ENCODE measurements at places on chromosomes 4 and X.

DNA sequence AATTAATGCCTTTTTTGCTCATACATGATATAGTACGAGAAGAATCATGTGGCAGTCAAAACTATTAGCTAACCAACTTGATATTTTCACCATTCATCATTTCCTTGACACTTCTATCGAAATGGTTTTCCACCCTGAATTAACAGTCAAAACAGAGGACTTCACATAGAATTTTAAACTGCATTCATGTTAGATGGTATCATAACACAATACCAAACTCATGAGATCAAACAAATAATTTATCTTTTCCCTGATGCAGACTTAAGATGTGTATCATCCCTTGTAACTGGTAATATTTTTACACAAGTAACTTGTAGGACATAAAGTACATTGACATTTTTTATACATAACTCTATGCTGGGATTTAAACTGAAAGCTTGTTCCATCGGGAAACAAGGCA, 18.2 kb upstream of the ANTXR2 start:
- DNase-seq: no peak

- DNase-seq: no peak
Measured at GRCh38 chr4:26765515-26765914, 95.1 kb upstream of the STIM2 start.

GRCh38 chr4:90458576-90458975, 331.4 kb downstream of the CCSER1 start:
- DNase-seq: no peak

DNA sequence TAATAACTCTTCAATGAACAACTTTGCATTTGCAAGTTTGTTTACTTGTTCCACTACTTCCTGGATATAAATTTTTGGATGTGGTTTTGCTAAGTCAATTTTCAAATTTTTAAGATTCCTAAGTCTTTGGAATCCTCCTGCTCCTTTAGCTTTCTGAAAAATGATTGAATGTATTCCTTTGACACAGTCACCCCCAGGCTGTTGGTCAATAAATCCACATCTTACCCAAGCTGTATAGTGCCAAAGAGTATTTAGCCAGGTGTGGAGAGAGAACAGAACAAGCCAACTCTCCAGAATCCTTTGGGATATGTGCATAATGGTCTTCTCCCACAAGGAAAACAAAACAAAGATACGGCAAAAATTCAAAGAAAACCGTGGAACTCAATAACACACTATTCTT, 56.9 kb upstream of the INTU start:
- DNase-seq: no peak

DNA sequence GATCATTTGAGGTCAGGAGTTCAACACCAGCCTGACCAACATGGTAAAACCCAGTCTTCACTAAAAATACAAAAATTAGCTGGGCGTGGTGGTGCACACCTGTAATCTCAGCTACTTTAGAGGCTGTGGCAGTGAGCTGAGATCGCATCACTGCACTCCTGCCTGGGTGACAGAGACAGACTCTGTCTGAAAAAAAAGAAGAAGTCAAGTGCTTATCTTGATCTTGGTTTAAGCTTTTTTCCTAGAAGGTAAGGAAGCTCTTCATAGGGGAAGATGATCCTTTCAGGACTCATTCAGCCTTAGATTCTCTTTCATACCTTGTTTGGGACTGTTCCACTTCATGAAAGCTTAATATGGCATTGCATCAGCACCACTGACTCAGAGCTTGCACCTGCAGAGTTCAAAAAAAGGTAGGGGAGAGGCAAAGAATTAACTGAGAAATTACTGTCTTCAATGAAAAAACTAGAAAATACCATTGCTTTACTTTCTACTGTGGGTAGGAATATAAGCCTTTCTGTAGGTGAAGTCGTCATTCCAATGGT, 70.8 kb upstream of the EPGN start:
- no peak for DNase-seq

DNA sequence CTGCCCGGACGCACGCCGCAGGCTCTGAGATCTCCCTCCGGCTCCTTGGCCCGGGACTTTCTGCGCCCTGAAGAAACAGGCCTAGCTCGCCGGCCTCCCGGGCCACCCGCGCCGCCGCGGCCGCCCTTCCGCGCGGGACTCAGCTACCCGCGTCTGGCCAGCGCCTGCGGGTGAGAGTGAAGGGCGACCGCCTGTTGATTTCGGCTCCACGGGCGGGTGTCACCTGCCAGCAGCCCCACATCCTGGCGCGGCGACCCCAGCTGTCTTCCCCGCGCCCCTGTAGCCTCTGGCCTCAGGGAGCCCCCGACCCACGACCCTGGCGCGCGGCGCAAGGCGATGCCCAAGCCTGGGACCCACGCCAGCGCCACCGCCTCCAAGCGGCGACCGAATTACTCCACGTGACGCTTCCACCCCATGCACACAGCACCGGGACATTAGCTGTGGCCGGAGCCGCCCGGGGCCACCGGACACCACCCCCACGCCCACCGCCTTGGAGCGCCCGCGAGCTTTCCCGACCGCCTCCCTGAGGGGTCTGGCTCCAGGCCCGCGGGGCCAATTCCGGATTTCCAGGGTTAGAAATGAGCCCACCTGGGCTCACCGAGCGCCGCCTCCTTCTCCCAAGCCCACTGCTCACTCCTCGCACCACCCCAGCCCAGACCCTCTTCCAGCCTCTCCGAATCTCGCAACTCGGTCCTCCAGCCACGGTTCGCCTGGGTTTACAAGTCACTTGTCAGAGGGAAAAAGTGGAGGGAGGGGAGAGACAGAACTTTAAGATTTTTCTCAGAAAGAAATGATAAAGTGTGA, 10.2 kb downstream of the ARX start:
- DNase-seq: no peak

GRCh38 chr4:109614466-109614865, 54.4 kb downstream of the MCUB start:
- no peak for DNase-seq

- no peak for DNase-seq
Measured at GRCh38 chr4:147740176-147740575, 8.3 kb downstream of the ARHGAP10 start.

- DNase-seq: no peak
Measured at GRCh38 chr4:129043523-129043922, 49.8 kb downstream of the SCLT1 start.

- no peak for DNase-seq
Measured at GRCh38 chr4:20356565-20356964, 104.9 kb downstream of the SLIT2 start.

DNA sequence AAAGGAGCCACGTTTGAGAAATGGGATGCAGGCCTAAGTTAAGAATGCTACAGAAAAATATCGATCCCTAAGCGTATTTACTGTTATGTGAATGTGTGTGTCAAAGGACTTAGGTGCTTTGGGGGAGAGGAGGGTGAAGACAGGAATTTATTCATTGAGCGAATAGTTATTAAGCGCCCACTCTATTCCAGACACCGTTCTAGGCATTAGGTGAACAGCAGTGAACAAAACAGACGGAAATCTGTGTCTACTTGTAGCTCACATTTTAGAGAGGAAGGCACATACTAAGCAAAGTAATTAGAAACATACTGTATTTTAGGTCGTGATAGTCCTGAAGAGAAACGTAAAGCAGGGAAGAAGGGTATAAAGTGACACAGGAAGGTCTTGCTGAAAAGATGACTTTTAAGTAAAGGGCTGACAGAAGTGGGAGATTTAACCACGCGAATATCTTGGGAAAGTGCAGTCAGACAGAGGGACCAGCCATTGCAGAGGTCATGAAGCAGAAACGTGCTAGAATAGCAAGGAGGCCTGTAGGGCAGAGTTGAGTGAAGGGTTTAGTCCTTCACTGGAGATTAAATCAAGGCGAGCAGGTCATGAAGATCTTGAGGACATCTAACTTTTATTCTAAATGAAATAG, 541 bp downstream of the AIMP1 start:
- no peak for DNase-seq

DNA sequence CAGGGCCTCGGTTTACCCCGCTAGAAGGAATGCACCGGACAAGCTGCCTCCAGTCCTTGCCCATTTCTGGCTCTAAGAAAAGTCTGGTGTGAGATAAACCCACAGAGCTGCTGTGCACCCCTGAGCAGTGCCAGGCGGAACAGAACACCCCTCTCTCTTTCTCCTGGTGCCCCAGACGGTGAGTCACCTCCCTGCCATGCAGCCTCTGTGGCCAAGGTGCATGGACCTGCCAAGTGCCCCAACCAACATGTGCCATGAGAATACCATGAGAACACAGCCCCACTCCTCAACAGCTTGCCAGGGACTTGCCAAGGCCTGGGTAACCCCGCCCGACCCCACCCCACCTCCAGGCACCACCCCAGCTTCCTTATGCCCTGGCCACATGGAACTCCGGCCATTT, 47.7 kb upstream of the MAN2B2 start:
- no peak for DNase-seq

GRCh38 chr4:181962321-181962720, 280.9 kb upstream of the TENM3 start:
- DNase-seq: no peak

DNA sequence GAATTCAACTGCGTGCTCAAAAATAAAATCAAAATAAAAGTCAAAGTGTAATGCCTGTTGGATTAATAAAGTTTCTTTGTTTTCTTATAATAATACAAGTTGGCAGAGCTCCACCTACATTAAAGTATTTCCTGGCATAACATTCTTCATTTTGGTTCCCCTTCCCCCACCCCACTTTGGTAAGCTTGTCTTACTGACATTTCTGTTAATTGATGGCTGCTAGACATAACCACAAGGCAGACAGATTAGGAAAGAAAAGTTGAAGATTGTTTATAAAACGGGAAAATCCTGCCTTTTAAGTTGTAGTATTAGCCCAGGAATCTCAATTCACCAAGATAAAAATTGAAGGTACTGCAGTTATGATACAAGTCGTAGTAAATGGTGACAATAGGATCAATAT, 246.5 kb upstream of the RPS6KA3 start:
- DNase-seq: no peak

DNA sequence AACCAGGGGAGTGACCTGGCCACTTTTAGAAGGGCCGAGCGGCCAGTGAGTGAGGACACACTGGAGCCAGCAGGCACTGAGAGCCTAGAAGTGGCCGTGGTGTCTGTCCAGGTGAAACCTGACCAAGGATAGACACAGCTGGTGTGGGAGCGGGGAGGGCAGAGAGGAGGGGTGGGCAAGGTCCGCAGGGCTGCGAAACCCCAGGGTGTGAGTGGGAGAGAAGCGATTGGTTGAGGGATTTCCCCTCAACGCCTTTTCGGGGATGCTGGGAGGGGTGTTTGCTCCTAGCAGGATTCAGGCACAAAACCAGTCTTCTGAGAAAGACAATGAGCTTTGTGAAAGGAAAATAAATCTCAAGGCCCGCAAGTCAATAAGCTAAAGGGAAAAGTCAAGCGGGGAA, 33.2 kb upstream of the ARSD start:
- no peak for DNase-seq

DNA sequence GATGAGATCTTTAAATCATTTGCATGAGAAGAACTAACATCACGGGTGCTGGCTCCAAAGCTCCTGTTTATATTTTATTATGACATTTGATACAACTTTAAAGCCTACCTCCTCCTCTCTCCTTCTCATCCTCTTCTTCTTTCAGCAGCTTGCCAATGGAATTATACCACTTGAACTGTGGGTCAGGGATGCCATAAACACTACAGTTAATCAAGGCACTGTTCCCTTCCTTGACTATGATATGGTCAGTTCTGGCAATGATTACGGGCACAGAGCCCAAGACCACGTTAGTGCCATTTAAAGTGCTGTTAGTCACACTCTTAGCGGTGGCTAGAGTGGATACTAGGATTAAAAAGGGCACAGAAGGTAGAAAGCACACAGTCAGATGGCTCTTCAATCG, 20.7 kb downstream of the MFAP3L start:
- DNase-seq: no peak

DNA sequence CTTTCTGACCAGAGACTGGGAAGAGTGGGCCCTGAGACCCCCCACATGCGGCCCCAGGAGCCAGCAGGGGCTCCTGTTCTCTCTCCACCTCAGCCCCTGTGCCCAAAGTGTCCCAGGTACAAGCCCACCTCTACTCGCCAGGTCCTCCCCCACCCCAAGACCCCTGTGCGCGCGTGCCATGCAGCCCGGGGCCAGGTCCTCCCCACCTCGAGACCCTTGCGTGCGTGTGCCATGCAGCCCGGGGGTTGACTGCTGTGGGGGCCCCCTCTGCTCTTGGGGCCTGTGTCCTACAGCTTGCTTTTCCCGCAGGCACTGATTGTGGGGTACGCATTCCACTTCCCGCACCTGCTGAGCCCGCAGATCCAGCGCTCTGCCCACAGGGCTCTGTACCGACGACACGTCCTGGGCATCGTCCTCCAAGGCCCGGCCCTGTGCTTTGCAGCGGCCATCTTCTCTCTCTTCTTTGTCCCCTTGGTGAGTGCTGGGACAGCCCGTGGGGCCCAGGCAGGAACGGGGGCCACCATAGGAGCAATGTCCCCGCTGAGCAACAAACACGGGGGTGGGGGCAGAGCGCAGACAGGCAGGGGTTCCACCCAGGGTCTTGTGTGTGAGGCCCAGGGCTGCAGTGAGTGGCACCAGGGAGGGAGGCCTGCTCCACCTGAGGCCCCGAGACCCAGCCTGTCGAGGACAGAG, 20.3 kb downstream of the DGKQ start:
- DNase-seq: no peak

GRCh38 chr4:2932951-2933565, 30.1 kb downstream of the NOP14 start:
- DNase-seq: no peak

DNA sequence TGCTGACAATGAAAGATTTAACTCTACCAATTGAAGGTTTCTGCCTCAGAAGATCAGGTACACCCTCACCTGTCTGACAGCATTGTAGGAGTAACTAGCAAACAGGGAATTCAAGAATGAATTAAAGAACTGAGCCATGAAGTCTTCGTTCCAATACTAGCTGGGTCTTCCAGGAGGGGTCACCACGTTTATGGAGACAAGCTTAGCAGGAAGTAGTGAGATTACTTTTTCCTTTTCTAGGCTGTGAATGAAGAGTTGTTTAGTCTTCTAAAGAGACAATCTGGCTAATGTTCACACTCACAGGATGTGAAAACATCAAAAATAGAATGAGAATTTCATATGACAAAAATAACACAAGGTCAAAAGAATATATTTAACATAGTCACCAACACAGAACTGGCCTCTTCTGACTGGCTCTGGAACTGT, 54.9 kb downstream of the REELD1 start:
- DNase-seq: no peak

- no peak for DNase-seq
Measured at GRCh38 chr4:74504212-74504611, 59.3 kb downstream of the AREG start.

GRCh38 chr4:48470137-48470536, 13.0 kb upstream of the SLC10A4 start:
- no peak for DNase-seq

- no peak for DNase-seq
Measured at GRCh38 chr4:122709236-122709635, 23.3 kb upstream of the BBS12 start.

DNA sequence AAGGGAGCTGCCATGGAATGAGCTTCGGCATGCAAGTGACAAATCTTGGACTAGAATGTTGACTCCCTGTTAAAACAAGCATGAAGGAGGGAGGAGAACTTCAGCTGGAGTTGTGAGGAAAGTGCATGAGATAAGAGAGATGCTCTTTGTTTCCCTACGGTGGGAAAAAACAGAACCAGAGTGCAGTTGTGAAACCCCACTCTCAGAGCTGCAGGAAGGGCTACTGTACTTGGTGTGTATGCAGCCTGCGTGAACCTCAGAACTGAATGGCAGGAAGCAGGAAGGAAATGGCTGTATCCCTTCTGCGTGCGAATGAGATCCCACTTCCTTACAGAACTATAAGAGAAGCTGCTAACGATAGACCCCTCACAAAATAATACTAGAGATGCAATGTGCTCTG, 57.2 kb downstream of the EGF start:
- DNase-seq: no peak
